ENCODE measurements at places on chromosomes 1 and 21.

DNA sequence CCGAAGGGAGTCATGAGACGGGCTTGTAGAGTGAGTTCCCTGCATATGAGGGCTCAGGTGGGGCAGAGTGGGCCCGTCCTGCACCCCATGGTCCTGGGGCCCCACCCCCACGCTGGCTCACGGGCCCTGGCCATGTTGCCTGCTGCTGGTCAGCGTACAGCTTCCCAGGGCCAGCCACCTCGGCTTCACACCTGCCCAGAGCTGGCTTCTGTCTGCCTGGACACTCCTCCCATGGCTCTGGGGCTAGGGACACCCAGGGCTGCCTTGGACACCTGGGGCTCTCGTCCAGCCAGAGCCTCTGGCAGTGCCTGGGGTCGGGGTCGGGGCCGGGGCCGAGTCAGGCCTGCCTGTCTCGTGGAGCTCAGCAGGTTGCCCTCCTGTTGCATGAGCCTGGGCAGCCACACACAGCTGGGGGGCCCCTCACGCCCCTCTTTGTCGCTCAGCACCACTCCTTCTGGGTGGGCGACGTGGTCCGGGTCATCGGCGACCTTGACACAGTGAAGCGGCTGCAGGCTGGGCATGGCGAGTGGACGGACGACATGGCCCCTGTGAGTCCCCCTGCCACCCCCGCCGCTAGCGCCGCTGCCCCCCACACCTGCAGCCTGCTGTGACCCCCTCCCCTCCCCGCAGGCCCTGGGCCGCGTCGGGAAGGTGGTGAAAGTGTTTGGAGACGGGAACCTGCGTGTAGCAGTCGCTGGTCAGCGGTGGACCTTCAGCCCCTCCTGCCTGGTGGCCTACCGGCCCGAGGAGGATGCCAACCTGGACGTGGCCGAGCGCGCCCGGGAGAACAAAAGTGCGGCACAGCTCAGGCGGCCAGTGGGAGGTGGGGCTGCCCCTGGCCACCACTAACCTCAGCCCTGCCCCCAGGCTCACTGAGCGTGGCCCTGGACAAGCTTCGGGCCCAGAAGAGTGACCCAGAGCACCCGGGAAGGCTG, 5.5 kb upstream of the MMP23B start:
- DNase-seq: no peak

GRCh38 chr1:228142155-228142691, 2.1 kb downstream of the GUK1 start:
- peak; percentile 53 for DNase-seq

DNA sequence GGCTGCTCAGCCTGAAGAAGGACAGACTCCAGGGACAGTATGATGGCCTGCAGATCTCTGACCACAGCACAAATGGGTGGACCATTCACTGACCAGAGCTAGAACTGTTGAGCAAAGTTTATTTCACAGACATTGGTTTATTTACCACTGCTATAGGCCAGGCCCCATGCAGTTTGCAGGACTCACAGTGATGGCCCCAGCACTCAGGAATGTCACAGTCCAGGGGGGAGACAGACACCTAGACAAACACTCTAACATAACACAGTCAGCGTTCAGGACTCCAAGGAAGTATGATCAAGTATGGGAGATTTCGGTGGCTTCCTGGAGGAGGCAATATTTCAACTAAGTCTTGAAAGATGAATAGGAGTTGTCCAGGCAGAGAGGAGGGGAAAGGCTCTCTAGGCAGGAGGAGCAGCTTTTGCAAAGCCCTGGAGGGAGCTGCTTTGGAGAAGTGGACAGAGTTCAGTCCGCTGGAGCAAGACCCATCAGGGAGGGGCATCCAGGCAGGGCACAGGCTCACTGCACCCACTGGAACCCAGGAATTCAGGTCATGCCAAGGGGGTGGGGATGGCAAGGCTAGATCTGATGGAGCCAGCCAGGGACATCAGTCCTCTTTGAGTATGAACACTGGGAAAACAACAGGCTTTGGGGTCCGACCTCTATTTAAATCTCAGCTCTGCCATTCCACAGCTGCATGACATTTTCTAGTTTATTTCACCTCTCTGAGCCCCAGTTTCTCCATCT, 454.3 kb downstream of the MATN1 start:
- DNase-seq: peak; percentile 17

DNA sequence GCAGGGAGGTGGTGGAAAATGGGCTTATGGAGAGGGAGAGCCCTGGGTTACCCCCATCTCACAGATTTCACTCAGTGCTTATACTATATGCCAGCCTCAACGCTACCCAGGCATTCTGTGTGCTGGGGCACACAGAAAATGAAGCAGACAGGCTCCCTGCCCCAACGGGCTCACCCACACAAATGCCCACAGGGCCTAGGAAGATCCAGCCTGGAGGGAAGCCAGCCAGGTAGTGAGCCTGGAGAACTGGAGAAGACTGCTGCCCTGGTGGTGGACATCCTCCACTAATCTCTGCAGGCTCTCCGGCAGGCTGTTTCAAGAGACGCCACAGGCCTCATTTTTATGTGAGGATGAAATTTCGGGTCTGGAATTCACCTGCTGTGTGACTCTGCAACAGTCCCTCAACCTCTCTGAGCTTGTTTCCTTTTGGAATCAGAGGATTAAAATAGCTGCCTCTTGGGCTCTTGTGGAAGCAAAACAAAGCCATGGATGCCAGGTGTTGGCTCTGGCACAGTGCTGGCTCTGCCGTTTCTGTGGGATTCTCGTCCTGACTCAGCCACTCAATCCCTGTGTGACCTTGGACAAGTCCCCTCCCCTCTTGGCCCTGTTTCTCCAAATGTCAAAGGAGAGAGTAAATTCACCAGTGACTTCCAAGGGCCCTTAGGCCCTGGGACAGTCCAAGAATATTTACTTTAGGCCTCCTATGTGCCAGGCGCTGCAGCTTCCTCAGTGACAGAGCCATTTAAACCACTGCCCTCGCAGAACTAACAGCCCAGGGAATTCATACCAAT, 3.6 kb downstream of the PAQR7 start:
- DNase-seq: no peak

- no peak for DNase-seq
Observed at GRCh38 chr21:29194847-29195246, 64.4 kb downstream of the MAP3K7CL start.

GRCh38 chr21:41707231-41707959, 59.5 kb downstream of the RIPK4 start:
- no peak for DNase-seq

- no peak for DNase-seq
Observed at GRCh38 chr1:89941110-89941766, 53.7 kb upstream of the ZNF326 start.

- peak; percentile 53 for DNase-seq
Observed at GRCh38 chr1:164092603-164093353, 466.2 kb upstream of the PBX1 start.
